ENCODE measurements at places on chromosomes 1 and 21. TPM values are rescaled to one million over a fixed set of nuclear protein-coding genes. Genes with fewer than 3 reads are reported as not detected.

- DNase-seq, result no peak
Observed at GRCh38 chr1:154621875-154622274, 13.9 kb upstream of the ADAR start.

- DNase-seq, result no peak
Observed at GRCh38 chr1:38332649-38333310, 286.2 kb upstream of the POU3F1 start.

DNA sequence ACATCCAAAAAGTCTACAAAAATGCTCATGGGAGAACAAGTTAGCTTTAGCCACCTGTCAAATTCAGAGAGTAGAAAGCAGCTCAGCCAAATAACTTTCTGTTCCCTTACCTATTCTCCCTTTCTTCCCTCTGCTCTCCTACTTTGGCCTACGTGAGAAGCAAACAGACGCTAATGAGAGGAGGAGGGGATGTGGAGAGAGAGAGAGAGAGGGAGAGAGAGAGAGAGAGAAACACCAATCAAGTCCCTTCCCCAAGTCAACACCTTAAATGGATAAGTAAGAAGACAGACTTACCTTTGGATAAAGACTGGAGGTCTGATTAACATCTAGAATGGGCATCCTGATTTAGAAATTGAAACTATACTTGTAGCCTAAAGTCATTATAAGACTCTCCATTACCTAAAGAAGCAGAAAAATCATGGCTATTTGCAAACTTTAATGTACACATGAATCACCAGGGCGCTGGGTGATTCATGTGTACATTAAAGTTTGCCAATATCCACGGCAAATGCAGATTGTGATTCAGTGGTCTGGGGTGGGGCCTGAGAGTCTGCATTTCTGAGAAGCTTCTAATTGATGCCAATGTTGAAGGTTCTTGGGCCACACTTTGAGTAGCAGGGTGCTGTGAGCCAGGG is 13.1 kb upstream of the DUSP12 start:
- no peak for DNase-seq

GRCh38 chr1:151958959-151959358 is 34.7 kb downstream of the S100A10 start:
- DNase-seq, result no peak

DNA sequence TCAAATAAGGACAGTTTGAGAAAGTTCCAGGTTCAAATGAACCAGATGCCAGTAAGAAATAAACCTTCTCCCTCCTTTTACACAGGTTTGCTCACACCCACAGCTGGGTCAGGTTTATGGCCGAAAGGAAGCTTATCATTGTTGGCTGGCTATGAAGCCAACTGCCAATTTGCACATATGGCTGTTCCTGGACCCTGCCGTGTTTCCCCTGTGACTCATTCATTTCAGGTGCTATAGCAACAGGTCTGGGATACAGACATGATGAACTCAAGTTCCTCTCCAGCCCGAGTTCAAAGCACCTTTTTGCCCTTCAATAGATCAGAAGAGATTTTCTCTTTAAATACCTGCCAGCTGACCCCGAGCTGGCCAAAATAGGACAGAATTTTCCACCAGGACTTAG is 134.4 kb upstream of the SMYD2 start:
- no peak for DNase-seq

GRCh38 chr1:94042388-94042787 is 78.6 kb downstream of the ABCA4 start:
- DNase-seq, result no peak

DNA sequence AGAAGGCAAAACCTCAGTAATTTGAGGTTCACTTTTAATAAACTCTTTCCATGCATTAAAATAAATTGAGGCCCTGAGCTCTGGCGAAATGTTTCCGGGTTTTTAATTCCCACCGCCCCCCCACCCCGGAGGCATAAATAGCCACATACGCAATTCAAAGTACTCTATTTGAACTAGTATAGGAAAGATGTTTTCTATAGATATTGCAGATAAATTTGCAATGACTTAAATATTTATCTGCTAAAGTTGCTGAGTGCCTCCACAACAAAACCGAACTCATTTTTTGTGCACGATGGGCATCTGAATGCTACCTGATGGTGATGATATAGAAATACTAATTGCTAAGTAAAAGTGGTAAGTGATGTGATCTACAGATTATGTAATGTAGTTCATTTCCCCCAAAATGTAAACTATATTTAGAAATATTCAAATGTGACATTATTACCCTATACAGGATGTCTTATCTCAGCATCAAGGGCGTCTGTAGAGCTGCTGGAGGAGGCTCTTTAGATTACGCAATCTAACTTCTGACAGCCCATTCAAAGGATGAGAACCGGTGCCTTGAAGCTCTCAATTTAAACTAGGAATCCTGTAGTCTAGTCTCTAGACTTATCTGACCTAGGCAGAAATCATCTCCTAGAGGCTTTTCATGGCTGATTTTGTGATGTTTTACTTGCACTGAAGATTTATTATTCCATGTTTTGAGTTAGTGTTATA is 8.5 kb downstream of the IRF2BP2 start:
- DNase-seq, result no peak

GRCh38 chr1:197197430-197197997 is 51.0 kb upstream of the ASPM start:
- no peak for DNase-seq

DNA sequence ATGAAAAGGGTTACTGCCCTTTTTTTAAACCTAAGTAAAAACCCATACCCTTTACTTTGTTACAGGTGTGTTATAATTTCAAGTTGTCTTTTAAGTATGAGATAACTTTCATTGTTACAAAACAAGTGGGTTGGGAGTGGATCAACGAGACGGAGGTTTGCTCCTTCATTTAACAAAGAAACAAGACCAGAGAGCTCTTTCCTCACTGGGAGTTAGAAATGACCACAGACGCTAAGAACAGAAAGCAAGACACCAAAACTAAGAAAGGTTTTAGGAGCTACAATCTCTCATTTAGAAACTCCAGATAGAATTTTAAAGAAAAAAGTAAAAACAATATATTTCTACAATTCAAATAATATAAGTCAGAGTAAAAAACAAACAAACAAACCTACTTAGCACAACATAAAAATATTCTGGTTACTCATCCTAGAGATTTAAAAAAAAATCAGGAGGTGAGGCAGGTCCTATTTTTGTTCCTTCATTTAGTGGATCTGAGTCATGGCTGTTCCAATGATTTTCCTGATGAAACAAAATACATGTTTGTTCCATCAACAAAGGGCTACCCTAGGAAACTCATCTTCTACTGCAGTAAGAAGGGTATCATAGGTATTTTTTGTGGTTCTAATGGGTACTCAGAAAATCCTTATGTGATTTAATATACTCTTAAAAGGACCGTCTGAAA is 33.0 kb downstream of the APP start:
- DNase-seq, result no peak

DNA sequence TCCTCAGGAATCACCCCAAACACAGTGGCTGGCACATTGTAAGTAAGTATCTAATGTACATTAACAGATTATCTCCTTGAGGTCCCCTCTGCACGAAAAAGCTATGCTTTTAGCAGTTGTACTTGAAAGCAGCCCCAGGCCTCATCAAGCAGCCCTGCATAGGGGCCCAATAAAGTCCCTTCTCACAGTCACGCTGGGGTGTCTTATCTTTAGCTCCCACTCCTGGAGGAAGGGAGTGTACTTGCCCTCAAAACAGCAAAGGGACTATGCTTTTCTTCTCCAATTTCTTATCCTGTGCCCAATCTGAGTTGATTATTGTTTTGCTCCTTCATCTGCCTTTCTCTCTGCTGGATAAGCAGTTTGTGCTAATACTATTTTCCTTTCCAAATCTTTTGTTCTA is 168.8 kb upstream of the PLXNA2 start:
- DNase-seq, result no peak

DNA sequence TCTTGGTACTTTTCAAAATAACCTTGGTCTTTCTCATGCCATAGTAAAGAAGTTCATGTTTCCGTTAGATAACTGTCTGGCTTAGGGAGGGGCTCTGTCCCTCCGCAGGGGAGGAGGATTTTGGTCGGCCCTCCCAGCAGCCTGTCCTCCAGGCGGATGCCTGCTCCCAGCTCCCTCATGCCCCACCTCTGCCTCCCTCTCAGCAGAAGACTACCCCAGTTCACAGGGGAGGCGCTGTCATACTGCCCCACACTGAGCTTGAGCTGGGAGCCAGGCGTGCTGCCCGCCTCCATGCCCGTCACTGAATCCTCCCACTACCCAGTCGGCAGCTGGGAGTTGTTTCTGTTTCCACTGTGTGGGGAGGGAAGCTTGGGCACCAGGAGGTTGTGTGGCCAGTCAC is 127.3 kb downstream of the CAMTA1 start:
- no peak for DNase-seq

DNA sequence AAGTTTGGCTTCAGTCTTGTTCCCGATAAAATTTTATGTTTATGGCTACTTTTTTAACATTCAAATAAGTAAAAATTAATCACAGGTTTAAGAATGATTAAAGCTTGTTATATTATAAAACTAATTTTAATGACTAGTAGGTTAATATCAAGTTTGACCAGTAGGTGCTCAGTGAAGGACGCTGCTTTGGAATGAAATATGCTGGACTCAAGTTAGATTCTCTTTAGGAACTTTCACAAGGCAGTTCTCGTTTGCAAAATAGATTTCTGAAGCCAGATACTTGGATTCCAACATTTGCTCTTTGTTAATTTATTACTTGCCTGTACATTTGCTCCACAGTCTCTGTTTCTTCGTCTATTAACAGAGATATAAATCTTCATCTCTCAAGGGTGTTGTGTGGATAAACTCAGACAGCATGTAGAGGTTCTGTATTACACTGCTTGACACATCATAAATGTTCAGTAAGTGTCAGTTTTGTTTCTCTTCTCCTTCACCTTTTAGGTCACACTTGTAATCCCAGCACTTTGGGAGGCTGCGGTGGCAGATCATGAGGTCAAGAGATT is 432.8 kb upstream of the CHRM3 start:
- DNase-seq, result no peak

DNA sequence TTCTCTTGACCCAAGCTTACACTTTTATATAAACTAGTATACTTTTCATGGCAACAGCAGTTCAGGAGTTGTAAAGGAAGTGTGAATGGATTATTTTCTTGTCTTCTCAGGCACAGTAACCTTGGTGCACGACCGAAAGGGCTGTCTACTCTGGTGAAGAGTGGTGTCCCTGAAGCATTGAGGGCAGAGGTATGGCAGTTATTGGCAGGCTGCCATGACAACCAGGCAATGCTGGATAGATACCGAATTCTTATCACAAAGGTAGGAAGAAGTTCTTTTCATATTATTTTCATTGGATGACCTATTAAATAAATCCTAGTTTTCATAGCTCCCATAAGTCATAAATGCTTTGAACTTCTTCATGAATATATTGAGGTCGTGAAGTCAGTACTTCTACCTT is 53.9 kb upstream of the GPR52 start:
- DNase-seq, result no peak

The SLAMF7 gene
- 1.4 TPM for polyA plus RNA-seq

The AMY1C gene
- 1.5 TPM for polyA plus RNA-seq

The SLC45A1 gene
- polyA plus RNA-seq, result 0.54 TPM

The G0S2 gene
- 60.8 TPM for polyA plus RNA-seq

The OR2W3 gene
- 0.98 TPM for polyA plus RNA-seq

The CZIB gene
- polyA plus RNA-seq, result 103 TPM

The C1orf198 gene
- 78.5 TPM for polyA plus RNA-seq

The NECTIN4 gene
- 8.7 TPM for polyA plus RNA-seq

Measured in left lung (tissue), 14 donors.